ENCODE measurements at places on chromosomes 1 and 21.

GRCh38 chr1:225896937-225897549, 8.1 kb upstream of the LEFTY1 start:
- peak; percentile 20 for DNase-seq

- no peak for DNase-seq
These were observed 816 bp downstream of the E2F2 start for GRCh38 chr1:23530087-23530746.

DNA sequence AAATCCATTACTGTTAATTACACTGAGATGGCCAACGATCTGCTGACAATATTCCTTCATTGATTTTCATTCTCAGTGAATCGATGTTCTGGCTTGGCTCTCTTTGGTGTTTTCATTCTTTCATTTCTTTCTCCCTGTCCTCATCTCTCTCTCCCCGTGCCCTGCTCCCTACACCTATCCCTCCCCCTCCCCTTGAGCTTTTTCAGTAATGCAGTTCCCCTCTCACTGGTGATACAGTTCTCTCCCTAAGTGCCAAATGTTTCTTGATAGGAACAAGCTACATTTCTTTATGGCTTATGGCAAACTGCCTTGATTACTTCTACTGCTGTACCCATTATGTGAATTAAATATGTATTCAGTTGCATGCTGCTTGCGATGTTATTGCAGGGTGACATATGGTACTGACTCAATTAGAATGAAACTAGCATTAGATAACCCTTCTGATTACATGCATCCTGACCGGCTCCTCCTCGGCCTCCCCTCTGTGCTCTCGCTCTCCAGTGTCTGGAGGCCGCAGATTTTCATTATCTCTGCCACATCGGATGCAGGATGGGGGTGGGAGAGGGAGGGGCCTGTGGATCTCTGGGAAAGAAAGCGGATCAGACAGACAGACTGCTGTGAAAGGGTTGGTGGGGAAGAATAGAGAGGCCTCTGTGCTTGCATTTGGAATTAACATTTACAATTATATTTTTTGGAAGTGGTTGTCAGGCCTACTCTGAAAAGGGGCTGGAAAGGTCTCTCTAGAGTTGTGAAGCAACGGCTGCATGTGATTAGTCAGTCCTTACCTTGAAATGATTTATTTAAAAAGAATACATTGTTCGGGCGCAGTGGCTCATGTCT, 130.9 kb downstream of the PBX1 start:
- DNase-seq = no peak

DNA sequence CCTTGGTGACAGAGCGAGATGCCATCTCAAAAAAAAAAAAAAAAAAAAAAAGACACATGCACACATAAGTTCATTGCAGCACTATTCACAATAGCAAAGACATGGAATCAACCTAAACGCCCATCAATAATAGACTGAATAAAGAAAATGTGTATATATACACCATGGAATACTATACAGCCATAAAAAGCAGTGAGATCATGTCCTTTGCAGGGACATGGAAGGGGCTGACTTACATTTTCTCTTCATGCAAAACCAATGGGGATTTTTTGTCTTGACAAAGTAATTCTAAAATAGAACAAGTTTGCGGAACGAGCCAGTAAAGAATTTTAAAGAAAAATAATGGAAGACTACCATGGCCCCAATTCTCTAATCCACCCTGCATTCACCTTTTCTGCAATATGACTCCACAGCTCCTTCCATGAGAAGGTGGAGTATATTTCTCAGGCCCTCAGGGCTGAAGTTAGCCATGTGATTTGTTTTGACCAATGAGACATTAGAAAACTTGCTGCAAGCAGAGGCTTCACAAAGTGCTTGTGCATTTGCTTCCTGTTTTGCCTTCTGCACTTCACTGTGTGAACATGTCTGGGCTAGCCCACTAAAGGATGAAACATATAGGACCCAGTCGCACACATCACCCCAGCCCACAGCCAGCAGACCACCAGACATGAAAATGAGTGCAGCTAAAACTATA, 78.8 kb upstream of the NR5A2 start:
- peak; percentile 12 for DNase-seq

- no peak for DNase-seq
These were observed 122.2 kb upstream of the RAB4A start for GRCh38 chr1:229148743-229149142.
